HFFc6 (cell line): ENCODE measurements at places on chromosomes 16 and 17. TPM values are rescaled to one million over a fixed set of nuclear protein-coding genes. Genes with fewer than 3 reads are reported as not detected.

- no peak for DNase-seq
These were observed 12.3 kb downstream of the HMOX2 start for GRCh38 chr16:4488499-4488967.

- DNase-seq, result no peak
These were observed 125.3 kb upstream of the FOXF1 start for GRCh38 chr16:86384980-86385379.

DNA sequence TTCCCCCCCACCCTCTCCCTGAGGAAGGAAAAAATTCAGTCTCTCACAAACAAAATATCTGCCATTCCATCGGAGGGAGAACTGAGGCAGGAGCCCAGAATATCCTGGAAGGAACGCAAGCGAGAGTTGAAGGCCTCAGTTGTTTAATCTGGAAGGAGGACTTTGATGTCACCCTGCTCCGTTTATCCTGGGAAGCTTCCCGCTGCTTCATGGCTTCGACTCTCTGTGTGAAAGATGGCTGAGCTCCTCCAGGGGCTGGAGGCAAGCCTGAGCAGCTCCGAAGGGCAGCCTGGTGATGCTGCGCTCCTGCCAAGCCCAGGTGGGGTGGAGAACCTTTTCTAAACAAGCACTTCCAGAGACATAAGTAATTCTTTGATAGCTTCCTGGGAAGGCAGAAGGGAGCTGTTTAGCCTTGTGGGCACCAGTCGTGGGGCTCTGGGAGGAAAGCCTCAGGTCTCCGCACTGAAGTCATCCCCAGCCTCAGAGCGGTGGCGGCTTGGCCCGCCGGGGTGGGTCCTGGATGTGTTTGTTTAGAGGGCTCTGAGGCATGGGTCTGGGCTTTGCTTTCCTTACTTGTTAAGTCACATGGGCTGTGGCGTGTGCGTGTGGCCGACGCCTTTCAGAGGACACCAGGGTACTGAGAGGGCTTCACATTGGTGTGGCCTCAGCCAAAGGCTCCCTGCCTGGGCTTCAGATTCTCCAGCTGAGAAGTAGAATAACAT lies 7.9 kb downstream of the NKD1 start:
- no peak for DNase-seq

- DNase-seq, result no peak
These were observed 45.0 kb downstream of the SRCIN1 start for GRCh38 chr17:38560503-38561318.

GRCh38 chr16:17339764-17340541 lies 130.8 kb downstream of the XYLT1 start:
- peak; percentile 40 for DNase-seq

Gene HOXB8
- total RNA-seq, result not detected in 3 replicates

Gene APOBR
- not detected in 3 replicates for total RNA-seq

- no peak for DNase-seq
These were observed 615 bp downstream of the CARMIL2 start for GRCh38 chr16:67645397-67646121.

Gene SMIM36
- not detected in 3 replicates for total RNA-seq

DNA sequence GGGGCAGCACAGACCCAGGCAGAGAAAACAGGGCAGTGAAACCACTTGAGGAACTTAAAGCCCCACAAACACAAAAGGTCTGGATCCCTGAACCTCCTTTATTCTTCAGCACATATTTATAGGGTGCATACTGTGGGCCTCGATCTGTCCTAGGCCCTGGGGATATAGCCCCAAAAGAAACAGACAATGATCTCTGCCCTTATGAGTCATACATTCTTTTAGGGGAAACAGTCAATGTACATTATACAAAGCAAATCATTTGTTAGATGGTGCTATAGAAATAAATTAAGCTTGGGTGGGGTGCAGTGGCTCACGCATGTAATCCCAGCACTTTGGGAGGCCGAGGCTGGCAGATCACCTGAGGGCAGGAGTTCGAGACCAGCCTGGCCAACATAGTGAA lies 10.0 kb upstream of the HES7 start:
- DNase-seq, result no peak
